ENCODE measurements at places on chromosomes 7 and 10.

- H3K4me3 ChIP-seq = no peak overlapping the region
- no peak overlapping the region for H3K27ac ChIP-seq
- no peaks in the 10 kb centered on the region for H3K36me3 ChIP-seq
- no peaks in the 10 kb centered on the region for H3K4me1 ChIP-seq
Observed at GRCh38 chr7:19744075-19744474, 29.3 kb downstream of the TMEM196 start.

GRCh38 chr10:31707093-31708039 is 221.3 kb downstream of the ARHGAP12 start:
- H3K36me3 ChIP-seq = peaks cover 3% of the 10 kb centered on the region
- no peak overlapping the region for H3K4me3 ChIP-seq
- no peak overlapping the region for H3K27ac ChIP-seq
- no peak for DNase-seq

- H3K4me3 ChIP-seq = no peak overlapping the region
- H3K4me1 ChIP-seq = no peaks in the 10 kb centered on the region
- no peaks in the 10 kb centered on the region for H3K27me3 ChIP-seq
- no peaks in the 10 kb centered on the region for H3K36me3 ChIP-seq
- no peak overlapping the region for H3K27ac ChIP-seq
- no peak for DNase-seq
Observed at GRCh38 chr7:150620617-150621371, 11.4 kb downstream of the GIMAP6 start.

DNA sequence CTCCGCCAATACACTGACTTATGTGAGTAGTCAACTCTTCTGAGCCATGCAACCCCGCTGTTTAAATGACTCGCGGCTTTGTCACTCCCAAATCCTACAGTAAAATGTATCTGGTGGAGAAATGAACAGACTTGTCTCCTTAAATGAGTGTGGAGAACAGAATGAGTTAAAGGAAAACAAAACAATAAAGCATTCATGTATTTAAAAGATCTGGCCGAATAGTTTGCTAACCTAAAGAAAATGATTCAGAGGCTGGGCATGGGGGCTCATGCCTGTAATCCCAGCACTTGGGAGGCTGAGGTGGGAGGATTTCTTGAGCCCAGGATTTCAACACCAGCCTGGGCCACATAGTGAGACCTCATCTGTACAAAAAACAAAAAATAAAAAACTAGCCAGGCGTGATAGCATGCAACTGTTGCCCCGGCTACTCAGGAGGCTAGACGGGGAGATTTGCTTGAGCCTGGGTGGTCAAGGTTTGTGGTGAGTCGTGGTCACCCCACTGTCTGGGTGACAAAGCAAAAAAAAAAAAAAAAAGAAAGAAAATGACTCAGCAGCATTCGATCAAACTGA is 86.5 kb upstream of the PFKP start:
- H3K36me3 ChIP-seq = no peaks in the 10 kb centered on the region
- H3K27ac ChIP-seq = no peak overlapping the region
- no peaks in the 10 kb centered on the region for H3K27me3 ChIP-seq
- 0 out of 2 replicates have a peak, but pooled peaks cover 5% of the 10 kb centered on the region for H3K4me1 ChIP-seq

DNA sequence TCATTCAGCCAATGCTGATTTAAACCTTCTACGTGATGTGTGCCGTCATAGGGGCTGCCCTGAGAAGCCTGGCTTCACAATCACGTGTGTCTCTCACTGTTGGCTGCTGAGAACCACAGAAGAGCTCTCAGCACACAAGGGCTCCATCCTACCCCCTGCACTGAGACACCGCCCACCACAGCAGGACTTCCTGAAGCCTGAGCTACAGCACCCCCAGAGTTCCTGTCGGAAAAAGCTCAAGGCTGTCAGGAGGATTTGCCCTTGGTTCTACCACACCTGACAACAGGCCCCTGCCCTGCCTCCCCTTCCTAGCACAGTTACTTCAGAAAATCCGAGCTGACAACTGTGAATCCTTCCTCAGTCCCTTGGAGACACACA is 191.9 kb downstream of the MAD1L1 start:
- no peak for DNase-seq
- no peaks in the 10 kb centered on the region for H3K36me3 ChIP-seq
- no peaks in the 10 kb centered on the region for H3K4me1 ChIP-seq
- H3K27me3 ChIP-seq = no peaks in the 10 kb centered on the region

DNA sequence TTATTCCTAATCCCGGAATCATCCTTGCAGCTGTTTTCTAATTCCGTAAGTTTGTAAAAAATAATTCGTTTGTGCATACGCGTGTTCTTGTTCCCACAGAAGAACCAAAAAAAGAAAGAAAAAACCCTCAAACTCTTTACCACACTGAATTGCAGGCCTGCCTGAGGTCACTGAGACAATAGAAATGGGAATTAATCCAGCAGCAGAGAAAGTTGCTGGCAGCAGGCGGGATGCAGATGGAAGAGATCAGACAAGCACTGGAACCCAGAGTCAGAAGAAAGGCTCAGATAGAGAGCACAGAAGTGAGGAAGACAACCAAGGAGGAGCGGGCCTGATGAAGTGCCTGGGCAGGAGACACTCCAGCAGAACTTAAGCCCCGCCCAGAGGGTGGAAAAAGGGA is 141.5 kb upstream of the VWC2 start:
- no peak for DNase-seq
- H3K27ac ChIP-seq = no peak overlapping the region
- no peaks in the 10 kb centered on the region for H3K36me3 ChIP-seq
- H3K27me3 ChIP-seq = no peaks in the 10 kb centered on the region
- no peak overlapping the region for H3K4me3 ChIP-seq

DNA sequence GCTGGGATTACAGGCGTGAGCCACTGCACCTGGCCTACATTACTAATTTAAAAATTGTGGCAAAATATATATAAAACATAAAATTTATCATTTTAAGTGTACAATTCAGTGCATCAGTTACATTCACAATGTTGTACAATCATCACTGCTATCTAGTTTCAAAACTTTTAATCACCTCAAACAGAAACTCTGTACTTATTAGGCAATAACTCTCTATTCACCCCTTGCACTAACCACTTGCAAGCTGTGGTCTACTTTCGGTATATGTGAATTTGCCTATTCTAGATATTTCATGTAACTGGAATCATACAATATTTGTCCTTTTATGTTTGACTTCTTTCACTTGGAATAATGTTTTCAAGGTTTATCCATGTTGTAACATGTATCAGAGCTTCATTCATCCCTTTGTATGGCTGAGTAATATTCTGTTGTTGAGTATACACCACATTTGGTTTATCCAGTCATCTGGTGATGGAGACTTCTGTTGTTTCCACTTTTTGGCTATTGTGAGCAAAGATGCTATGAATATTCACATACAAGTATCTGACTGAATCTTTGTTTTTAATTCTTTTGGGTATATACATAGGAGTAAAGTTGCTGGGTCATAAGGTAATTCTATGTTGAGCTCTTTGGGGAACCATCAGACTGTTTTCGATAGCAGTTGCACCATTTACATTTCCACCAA is 14.3 kb upstream of the ELOVL3 start:
- no peaks in the 10 kb centered on the region for H3K4me1 ChIP-seq
- no peak overlapping the region for H3K4me3 ChIP-seq
- no peak overlapping the region for H3K27ac ChIP-seq
- H3K27me3 ChIP-seq = no peaks in the 10 kb centered on the region
- no peak for DNase-seq

- no peak for DNase-seq
- no peak overlapping the region for H3K27ac ChIP-seq
- H3K4me1 ChIP-seq = peaks cover 15% of the 10 kb centered on the region
Observed at GRCh38 chr10:95217476-95217875, 23.4 kb downstream of the ACSM6 start.

- peaks cover 20% of the 10 kb centered on the region for H3K4me1 ChIP-seq
- no peaks in the 10 kb centered on the region for H3K36me3 ChIP-seq
- H3K4me3 ChIP-seq = no peak overlapping the region
- no peaks in the 10 kb centered on the region for H3K27me3 ChIP-seq
- H3K27ac ChIP-seq = no peak overlapping the region
- peak; percentile 24 for DNase-seq
Observed at GRCh38 chr7:27883696-27884095, 143.7 kb downstream of the TAX1BP1 start.

GRCh38 chr10:131436458-131436857 is 124.9 kb upstream of the TCERG1L start:
- H3K27ac ChIP-seq = no peak overlapping the region
- H3K36me3 ChIP-seq = no peaks in the 10 kb centered on the region
- DNase-seq = no peak
- no peak overlapping the region for H3K4me3 ChIP-seq

DNA sequence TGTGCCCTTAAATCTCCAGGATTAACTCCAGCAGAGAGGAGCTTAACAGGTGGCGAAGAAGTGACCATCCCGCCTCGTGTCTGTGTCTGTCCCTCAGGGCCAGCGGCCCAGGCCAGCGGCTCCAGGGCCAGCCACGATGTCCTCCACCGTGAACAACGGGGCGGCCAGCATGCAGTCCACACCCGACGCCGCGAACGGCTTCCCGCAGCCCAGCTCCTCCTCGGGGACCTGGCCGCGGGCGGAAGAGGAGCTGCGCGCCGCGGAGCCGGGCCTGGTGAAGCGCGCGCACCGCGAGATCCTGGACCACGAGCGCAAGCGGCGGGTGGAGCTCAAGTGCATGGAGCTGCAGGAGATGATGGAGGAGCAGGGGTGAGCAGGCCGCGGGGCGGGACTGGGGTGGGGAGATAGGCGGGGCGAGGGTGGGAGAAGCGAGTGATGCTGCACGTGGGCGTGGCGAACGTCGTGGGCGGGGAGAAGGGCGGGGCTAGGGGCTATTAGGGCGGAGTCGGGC is 33.3 kb downstream of the SRRM3 start:
- H3K27ac ChIP-seq = peak overlapping the region; percentile 84
- peaks cover 55% of the 10 kb centered on the region for H3K4me1 ChIP-seq
- H3K4me3 ChIP-seq = peak overlapping the region; percentile 71
- DNase-seq = peak; percentile 91

- no peak overlapping the region for H3K4me3 ChIP-seq
- no peak overlapping the region for H3K27ac ChIP-seq
- no peaks in the 10 kb centered on the region for H3K27me3 ChIP-seq
- 0 out of 2 replicates have a peak, but pooled peaks cover 7% of the 10 kb centered on the region for H3K4me1 ChIP-seq
- no peak for DNase-seq
- H3K36me3 ChIP-seq = no peaks in the 10 kb centered on the region
Observed at GRCh38 chr10:17134282-17134681, 4.7 kb upstream of the CUBN start.

GRCh38 chr7:22588351-22588750 is 88.4 kb upstream of the STEAP1B start:
- DNase-seq = no peak
- no peaks in the 10 kb centered on the region for H3K36me3 ChIP-seq
- no peaks in the 10 kb centered on the region for H3K27me3 ChIP-seq
- no peak overlapping the region for H3K4me3 ChIP-seq

DNA sequence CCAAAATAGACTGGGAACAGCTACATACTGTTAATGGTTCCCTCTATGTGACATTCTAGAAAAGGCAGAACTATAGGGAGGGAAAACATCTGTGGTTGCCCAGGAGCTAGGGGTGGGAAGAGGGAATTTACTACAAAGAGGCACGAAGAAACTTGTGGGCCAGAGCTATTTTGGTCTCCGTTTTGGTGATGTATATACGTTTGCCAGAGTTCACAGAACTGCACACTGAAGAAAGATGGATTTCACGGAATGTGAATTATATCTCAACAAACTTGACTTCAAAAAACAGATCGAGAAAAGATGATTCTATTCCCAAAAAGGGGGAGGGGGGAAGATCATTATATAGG is 386 bp upstream of the AS3MT start:
- no peaks in the 10 kb centered on the region for H3K36me3 ChIP-seq
- H3K4me3 ChIP-seq = peak overlapping the region; percentile 63
- no peak overlapping the region for H3K27ac ChIP-seq
- peak; percentile 21 for DNase-seq
- H3K4me1 ChIP-seq = no peaks in the 10 kb centered on the region

DNA sequence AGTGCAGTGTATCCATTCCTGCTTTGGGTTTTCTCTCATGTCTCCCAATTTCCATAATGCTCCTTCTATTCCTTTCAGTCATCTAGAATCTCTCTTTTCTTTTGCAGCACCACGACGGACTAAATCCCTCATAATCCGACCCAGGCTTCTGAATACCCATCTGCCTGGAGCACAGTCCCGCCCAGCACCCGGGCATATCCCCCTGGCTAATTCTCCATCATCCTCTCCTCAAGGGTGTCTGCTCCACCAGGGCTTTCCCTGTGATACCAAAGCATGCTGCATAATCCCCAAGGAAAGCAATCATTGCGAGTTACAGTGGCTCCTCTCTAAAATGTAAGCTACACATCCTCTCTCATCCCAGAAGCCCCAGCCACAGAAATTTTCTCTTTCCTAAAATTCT is 321.9 kb downstream of the CCDC3 start:
- H3K36me3 ChIP-seq = no peaks in the 10 kb centered on the region
- H3K4me3 ChIP-seq = no peak overlapping the region
- no peaks in the 10 kb centered on the region for H3K4me1 ChIP-seq
- H3K27me3 ChIP-seq = no peaks in the 10 kb centered on the region
- no peak overlapping the region for H3K27ac ChIP-seq
- DNase-seq = no peak

DNA sequence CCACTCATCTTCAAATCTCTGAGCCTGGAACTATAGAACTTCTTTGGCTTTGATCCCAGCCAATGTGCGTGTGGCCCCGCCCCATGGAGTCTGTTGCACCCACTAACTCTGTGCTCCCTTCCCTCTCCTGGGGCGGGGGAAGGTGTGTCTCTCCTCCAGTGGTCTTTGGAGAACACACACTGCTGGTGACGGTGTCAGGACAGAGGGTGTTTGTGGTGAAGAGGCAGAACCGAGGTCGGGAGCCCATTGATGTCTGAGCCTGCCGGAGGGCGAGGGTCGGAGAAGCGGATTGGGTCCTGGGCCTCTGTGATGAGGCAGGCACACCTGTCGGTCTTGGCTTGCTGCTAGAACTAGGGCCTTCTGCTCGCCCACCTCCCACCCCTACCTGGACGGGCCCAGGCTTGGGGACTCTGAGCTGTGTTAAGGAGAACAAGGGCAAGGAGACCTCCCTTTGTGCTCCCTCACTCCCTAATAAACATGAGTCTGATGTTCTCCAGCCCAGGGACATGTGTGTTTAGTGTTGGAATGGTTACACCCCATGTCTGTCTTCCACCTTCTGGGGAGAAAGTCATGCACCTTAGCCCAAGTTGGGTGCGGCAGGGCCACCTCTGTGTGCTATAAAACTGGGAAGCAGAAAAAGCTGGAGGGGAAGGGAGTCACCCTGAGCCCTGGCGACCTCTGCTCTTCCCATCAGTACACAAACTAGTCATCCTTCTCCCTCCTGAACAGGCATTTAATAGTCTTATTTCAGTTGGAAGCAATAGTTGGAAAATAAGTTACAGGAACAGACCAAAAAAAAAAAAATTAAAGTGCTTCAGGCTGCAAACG is 4.6 kb downstream of the TRAPPC14 start:
- DNase-seq = no peak
- H3K27ac ChIP-seq = no peak overlapping the region
- no peak overlapping the region for H3K4me3 ChIP-seq
- H3K27me3 ChIP-seq = no peaks in the 10 kb centered on the region
- H3K4me1 ChIP-seq = peaks cover 18% of the 10 kb centered on the region
- no peaks in the 10 kb centered on the region for H3K36me3 ChIP-seq

DNA sequence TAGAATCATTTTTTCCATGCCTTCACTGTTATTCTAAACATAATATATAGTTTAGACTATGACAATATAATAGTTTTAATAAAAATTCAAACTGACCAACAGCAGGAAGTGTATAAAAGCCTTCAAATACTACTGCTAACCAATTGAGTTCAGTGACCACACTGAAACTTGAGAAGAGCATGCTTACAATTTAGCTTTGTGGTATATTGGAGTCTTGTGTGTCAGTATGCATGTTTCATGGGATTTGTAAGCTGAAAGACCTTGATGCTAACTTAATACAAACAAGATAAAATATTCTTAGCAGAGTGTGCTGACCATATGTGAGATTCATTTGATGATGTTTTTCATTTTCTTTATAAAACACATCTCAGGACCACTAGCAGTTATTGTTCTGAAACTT is 395.5 kb downstream of the SUGCT start:
- H3K4me3 ChIP-seq = no peak overlapping the region
- no peak for DNase-seq
- H3K4me1 ChIP-seq = no peaks in the 10 kb centered on the region
- no peaks in the 10 kb centered on the region for H3K27me3 ChIP-seq
